ENCODE measurements at places on chromosomes 16 and 17.

DNA sequence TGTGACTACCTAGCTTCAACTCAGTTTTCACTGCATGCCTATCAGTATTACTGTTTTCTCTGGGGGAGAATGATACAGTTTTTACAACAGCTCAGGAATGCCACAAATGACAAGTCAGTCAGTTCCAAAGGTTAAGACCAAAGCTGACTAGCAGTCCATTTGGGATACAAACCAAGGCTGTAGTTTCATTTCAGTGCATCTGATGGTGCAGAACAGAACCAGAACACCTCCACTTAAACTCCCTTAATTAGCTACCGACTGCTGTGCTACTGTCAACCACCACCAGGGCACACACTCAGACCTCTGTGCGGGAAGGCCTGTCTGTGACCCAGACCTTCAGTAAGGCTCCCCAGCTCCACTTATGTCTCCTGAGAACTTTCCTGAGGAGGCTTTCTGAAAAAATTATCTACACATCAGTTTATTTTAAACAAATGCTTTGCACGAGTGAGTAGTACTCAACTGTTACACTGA is 20.4 kb downstream of the NFE2L1 start:
- no peak for DNase-seq

DNA sequence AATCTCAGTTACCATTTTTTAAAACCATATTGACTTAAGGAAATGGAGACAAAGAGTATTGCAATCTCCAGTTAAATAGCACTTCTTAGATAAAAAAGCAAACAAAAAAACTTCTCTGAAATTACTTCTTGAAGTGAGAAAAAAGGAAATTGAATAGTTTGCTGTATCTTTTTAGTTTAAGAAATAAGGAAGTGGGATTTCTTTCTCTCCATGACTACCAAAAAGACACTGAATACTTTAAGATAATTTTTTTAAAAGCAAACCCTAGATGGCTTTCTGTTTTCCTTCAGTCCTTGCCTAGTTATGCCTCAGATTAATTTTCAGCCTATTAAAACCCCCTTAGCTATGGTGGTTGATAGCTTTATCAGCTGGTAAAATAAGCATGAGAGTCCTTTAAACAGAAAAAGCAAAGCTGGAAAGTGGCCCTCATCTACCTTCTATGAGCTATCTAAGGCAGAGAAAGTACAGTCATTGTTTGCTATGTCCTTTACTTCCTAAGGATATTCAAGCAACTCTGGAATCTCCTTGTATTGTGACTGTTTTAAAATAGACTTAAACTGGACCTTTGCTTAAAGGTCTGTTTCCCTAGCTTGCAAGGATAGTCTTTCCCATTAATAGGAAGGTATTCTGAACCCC is 28.6 kb downstream of the TPPP3 start:
- DNase-seq: no peak

- DNase-seq: no peak
These were observed 49.2 kb downstream of the TNRC6A start for GRCh38 chr16:24778671-24779070.

DNA sequence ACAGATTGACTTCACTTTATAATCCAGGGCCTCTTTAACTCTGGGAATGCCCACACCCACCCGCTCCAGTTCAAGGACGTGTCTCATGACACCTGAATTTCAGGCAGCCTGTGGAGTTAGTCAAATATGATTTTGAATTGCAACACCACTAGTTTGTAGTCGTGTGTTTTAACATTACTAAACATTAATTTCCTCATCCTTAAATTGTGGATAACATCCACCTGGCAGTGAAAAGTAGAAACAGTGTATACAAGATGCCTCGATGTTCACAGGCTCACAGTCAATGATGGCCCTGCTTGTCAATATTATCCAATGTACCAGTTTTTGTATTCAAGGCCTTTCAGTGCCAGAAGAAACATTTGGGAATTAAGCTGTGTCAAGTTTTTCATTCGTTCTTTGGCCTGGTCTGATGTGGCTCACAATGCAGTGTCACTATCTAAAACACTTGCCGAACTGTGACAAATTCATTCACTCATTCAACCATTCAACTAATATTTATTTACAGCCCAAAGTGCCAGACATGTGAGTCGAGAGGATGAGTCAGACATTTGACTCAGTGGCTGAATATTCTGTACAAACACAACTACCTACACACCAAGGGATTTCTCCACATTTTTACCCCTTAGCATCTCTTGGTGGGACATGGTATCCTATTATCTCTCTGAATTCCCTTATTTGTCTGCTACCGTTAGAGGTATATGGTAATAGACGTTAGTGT is 1.4 kb downstream of the MEIOB start:
- no peak for DNase-seq

DNA sequence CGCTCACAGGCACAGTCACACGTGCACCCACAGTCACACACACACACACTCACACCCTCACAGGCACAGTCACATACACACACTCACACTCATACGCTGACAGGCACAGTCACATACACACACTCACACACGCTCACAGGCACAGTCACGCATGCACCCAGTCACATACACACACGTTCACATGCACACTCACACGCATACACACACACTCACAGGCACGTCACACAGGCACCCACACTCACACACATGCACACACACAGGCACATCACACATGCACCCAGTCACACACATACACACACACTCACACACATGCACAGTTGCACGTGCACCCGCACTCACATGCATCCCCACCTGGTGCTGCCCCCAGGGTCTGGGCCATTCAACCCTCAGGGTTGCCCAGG is 46.1 kb upstream of the CBFA2T3 start:
- no peak for DNase-seq

GRCh38 chr17:3809135-3809534 is 8.1 kb upstream of the ITGAE start:
- DNase-seq: no peak

DNA sequence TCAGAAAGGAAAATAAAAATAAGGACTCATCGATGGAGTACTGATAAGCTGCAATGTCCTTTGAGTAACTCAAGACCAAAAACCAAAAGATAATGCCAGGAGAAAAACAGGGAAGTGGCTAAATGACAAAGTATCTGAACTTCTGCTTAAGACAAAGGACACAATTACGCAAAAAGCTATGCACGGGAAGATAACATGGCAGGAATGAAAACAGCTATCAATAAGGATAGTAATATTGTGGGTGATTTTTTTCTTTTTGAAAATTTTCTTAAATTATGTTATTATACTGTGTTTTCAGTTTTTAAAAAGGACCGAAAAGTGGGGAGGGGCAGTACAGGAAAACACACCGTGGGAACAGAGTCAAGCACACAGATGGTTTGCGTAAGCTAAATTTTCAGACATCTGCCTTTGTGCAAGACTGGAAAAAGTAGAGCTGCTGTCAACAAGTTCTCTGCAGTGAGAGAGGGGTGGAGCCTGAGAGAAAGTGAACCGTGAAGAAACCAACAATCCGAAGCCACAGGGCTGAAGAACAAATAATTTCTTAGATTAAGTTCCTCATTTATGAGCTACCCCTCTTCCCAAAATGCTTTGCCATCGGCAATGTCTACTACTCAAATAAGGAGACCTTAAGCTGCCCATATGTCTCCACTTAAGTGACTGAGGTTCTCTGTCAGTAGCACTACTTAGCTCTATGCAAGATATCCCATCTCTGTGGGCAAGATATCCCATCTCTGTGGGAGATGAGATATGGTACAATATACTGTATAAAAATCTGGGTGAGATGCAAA is 99.9 kb upstream of the CORO6 start:
- DNase-seq: no peak

DNA sequence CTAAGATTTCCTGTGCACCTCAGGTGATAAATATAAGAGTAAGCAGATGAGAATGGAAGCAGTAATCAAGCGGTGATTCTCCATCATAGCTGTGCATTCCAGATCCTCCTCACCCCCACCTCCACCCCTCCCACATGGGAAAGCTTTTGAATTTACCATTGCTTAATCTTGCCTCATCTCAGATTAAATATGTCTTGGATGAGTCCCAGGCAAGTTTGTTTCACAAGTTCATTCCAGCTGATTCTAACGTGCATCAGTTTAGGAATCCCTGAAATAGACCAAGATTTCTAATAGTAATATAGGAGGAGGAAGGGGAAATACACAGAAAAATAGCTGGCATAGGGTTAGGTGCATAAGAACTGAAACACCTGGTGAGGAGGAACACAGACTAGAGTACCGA is 396.2 kb upstream of the KIF2B start:
- no peak for DNase-seq

DNA sequence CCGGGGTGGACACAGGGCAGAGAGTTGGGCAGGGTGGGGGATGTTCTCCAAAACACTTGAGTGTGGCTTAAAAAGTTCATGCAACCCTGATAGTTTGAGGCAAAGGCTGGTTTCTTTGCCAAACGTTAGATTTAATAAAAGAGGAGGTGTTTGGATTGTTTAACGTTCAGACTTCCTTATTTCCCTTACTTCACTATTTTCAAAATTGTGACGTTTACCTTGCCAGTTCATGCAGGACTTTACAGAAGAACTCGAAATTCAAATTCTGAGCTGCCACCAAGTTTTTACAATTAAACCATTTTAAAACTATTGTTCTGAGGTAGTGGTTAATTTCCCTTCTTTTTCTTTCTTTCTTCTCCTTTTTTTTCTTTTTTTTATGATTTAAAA is 5.5 kb downstream of the SEC14L1 start:
- no peak for DNase-seq

DNA sequence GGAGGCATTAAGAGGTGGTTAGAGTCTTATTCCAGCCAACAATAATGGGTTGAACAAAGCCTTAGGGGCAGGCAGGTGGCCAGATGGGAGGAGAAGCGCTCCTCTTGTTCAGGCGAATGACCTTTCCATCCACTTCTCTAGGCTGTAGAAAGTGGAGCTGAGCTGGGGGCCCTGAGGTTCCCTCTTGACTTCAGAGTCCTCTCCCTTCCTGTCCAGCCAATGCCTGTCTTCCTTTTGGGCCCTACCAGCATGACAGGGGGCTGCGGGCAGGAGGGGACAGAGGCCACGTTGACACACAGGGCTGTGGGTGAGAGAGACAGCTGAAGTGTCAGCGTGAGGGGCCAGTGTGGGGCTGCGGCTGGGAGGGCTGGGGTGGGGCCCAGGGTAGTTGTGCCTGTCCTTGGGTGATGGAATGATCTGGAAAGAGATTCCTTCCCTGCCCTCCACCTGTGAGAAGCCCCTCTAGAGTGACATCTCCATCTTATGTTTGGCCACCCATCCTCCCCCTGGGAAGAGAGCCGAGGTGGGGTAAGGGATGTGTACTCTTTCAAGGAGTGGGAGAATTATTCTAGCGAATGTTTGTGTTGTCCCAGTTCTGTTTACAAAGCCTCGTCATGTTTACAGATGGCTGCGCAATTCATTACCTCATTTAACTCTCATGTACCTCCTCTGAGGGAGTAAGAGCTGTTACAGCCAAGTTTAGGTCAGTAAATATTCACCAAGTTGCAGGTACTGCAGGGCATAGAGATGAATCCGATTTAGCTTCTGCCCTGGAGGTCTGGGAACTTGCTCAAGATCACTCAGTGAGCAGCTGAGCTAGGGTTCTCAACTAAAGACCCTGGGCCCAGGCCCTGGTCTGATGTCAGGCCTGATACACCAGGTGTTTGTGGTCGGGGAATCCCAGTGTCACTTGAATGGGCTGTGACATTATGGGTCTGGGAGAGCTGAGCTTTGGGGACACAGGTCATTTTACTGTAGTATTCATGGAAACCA is 3.3 kb downstream of the ERBB2 start:
- DNase-seq: no peak

- DNase-seq: no peak
These were observed 22.4 kb upstream of the KCNH6 start for GRCh38 chr17:63500543-63501390.

GRCh38 chr16:57791893-57792461 is 10.3 kb downstream of the KIFC3 start:
- no peak for DNase-seq

GRCh38 chr16:12390644-12391043 is 413.0 kb downstream of the CPPED1 start:
- DNase-seq: no peak

- no peak for DNase-seq
These were observed 22.5 kb upstream of the SP6 start for GRCh38 chr17:47873200-47874090.

GRCh38 chr16:65702707-65703402 is 581.0 kb upstream of the CDH11 start:
- no peak for DNase-seq
